ENCODE measurements at places on chromosomes 7 and 10.

DNA sequence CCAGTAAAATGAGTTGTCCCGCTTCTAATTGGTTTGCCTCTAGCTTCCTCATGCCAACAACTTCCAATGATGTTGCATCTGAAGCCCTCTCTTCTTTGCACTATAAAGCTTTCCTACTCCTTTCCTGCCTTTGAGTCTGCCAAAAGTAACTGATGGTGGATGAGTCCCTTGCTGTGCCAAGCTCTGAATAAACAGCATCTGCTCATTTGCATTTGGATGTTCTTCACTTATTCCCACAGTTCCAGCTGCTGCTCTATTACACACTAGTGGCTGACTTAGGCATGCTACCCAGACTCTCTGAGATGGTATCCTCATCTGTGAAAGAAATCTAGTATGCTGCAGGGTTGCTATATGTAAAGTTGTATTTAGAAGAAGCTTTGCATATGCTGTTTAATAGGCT, 24.9 kb downstream of the SFR1 start:
- no peak for DNase-seq

DNA sequence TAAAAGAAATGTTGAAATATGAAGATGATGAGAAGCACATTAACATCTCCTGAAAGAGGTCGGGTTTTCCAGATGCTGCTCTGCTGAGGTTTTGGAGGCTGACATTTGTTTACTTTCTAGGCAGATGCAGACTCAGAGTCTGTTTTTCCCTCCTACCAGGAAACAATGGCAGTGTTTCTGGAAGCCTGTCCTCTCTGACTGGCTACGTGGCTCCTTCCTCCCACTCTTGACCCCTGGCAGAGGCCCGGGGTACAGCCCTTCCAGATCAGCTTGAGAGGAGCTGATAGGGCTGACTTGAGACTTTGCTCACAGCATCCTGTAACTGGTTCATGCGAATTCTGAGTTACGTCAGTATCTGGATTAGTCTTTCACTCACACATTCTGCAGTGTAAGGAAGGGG, 41.1 kb upstream of the IL15RA start:
- no peak for DNase-seq

DNA sequence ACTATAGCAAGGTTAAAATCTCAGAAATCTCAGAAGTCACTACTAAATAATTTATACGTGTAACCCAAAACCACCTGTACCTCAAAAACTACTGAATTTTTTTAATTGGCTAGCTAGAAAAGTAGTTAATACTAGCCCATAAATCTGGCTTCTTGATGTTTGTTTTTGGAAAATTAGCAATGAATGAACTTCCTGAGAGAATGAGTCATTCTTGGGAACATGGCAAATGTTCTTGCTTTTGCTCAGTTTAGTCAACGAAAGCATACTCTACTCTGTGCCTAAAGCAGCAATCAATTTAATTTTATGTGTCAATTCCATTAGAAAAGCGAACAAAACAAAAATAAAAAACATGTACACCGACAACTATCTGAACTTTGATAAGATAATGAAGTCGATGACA, 69.2 kb downstream of the SEMA3E start:
- no peak for DNase-seq

DNA sequence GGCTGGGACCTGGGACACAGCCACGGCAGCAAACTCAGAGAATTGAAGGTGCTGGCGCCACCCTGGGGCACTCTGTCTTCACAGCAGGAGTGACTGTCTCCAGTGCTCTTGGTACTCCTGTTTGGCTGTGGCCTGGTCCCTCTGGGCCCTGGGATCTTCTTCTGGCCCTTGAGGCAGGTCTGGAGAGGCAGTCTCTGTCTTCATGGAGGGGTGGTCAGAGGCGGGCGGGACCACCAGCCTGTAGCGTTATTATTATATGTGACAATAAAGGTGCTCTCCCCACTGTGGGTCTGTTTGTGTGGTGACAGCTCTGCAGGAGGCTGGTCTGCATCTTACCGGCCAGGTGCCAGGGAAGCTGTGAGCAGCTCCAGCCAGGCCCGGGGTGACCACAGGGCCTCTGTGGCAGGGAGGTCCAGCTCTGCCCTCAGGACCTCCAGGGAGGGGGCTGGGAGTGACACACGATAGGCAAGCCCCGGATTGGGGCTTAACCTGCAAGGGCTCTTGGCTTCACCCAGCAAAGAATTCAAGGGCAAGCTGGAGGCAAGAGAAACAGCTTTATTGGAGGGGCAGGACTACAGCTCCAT, 70.3 kb downstream of the MYL10 start:
- DNase-seq, result no peak
